ENCODE measurements at places on chromosomes 5 and 9.

DNA sequence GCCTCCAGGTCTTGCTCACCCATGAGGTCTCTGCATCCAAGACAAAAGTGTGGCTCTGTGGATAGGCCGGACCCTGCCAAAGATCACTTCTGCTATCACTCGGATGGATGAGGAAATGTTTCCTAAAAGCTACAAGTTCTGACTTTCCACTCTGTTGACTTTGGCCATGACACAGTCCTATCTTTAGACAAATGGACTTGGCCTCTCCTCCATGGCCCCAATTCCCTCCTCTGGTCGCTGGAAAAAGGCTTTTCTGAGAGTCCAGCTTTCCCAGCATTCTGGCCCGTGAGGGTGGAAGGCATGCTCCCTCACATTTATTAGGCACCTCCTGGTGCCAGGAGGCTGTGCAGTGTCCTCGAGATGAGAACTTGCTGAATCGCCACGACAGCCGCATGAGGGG lies 83.1 kb downstream of the COL27A1 start:
- DNase-seq: no peak

- DNase-seq: no peak
Observed at GRCh38 chr5:122180146-122180712, 50.9 kb downstream of the ZNF474 start.

DNA sequence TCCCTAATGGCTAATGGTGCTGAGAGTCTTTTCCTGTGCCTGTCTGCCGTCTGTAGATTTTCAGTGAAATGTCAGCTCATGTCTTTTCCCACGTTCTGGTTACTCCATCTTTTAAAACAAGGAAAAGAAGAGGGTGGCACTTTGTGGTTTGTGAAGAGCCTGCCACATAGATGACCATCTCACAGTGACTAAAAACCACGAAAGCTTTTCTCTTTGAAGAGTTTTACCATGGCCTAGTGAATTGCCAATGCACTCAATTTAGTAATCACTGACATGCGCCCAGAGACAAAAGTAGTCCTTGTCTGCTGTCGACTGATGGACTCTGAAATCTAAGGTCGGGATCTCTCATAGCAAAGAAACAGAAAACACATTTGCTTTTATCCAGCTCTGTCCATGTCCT lies 50.4 kb downstream of the SPATA31C2 start:
- DNase-seq: no peak

GRCh38 chr9:72363236-72363635 lies 1.8 kb downstream of the ZFAND5 start:
- DNase-seq: no peak

DNA sequence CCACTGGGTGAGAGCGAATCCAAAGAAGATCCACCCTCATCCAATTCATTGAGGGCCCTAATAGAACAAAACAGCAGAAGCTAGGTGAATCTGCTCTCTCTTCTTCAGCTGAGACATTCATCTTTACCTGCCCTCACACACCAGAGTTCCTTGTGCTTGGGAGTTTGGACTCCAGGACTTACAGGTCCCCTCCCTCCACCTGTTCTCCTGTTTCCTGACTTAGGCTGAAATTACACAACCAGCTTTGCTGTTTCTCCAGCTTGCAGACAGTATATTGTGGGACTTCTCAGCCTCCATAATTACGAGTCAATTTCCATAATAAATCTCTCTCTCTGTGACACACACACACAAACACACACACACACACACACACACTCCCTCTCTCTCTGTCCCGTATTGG lies 19.1 kb downstream of the TMEM171 start:
- no peak for DNase-seq

DNA sequence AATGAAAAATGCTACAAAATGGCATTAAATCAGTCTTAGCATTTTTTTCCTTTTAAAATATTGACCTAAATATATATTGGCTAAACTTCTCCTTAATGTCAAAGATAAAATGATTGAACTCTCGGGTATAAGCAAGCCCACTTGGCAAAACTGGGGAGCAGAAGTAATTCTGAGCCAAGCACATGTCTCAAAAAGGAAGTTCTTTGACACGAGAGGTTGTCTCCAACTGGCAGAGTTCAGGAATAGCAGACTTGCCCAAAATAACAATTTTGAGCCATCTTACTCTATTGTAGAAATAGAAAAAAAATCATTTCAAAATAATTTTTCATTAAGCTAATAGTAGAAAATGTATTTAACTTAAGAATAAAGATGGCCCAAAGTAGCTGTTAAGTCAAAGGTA lies 10.4 kb upstream of the MLLT3 start:
- no peak for DNase-seq

DNA sequence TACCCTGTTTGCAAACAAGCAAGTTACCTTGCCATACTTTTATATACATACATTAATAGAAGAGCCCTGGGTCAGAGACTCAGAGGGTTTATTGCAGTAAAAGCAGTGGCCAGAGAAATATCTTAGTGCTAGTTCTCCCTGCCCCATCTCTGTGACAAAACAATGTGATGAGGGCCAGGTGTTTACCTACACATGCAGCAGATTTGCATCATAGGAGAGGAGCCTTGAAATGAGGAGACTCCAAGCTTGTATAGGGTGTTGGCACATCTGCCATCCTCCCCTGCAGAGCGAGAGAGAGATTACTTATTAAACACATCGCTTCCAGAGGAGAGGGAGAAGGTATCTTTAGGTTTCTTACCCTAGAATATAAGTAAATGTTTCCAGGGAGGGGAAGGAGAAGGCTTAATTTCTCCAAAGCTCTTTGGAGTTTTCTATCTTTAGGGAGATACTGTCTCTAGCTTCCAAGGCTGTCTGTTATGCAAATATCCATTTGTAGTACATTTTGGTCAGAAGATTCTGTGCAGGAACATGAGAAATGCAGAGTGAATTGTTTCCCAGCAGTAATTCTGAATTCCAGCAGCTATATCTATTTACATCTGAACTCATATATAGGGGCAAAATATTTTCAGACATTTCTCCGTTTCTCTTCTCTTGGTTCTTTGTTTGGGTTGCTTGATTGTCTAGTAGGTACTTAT lies 15.7 kb downstream of the FER start:
- DNase-seq: no peak

GRCh38 chr9:18976221-18976708 lies 56.7 kb downstream of the SAXO1 start:
- DNase-seq: no peak

DNA sequence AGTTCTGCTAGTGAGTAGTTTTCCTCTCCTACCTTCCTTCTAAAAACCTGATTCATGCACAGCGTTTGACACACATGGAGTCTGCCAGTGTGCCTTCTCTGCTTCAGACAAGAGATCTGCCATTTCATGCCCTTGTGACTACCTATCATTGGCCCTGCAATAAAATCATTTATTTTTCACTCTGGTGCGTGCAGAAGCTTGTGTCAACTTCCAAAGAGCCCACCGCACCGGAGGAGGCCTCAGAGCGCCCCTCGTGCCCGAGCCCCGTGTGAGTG lies 13.7 kb downstream of the HNRNPH1 start:
- no peak for DNase-seq

GRCh38 chr5:14193496-14193895 lies 50.4 kb downstream of the TRIO start:
- no peak for DNase-seq

GRCh38 chr9:1388216-1388615 lies 338.1 kb downstream of the DMRT2 start:
- DNase-seq: no peak

DNA sequence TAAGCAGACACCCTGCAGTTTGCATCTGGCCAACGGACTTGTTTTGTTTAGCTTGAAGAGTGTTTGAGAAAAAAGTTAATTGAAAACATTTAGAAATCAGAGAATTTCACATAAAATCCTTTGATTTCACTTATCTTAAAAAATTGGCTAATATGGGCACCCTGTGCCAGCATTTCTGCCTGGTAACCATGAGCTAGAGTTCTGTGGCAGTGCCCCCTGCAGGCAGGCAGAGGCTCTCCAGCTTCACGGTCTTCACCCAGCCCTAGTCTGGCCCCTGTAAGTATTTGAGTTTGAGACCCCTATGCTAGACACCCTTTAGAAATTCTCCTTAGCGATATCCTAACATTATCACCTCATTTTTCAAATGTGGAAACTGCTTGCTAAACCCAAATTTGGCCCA lies 18.8 kb upstream of the FANCC start:
- DNase-seq: no peak

DNA sequence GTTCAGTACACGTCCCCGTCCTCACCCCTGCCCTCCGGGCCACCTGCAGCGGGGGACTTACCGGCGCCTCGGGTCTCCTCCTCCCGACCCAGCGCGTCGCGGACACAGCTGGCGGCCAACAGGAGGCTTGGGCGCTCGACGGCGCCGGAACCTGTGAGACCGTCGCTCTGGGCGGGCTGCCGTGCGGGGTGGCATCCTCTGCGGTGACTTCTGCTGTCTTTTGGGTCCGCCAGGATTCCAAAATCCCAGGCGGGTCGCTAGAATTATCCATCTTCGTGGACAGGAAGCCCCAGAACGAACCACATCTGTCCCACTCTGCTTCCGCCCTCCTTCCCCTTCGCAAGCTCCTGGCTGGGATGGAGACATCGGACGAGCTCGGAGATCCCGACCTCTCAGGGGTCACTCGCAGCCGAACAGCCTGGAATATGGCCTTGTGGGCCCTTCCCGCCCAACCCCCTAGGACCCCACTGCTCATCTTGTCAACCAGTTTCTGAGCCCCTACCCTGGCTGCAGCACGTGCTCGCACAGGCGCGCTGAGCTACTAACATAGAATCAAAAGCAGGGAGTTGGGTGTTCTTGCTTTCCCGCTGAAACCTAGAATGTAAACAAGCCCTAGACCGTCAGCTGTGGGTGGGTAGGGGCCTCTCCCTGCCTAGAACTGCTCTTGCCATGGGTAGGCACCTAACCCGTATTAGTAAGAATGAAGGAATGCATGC lies 947 bp upstream of the MARCHF3 start:
- DNase-seq: peak; percentile 13

- no peak for DNase-seq
Observed at GRCh38 chr5:120576588-120576987, 112.5 kb downstream of the PRR16 start.

- no peak for DNase-seq
Observed at GRCh38 chr9:107175041-107175440, 108.0 kb upstream of the RAD23B start.

GRCh38 chr9:1083325-1083913 lies 33.3 kb downstream of the DMRT2 start:
- DNase-seq: no peak

- DNase-seq: no peak
Observed at GRCh38 chr5:30867711-30868110, 325.8 kb upstream of the CDH6 start.

GRCh38 chr5:146321571-146321970 lies 17.1 kb upstream of the POU4F3 start:
- DNase-seq: no peak

GRCh38 chr5:133063965-133064364 lies 12.2 kb downstream of the HSPA4 start:
- no peak for DNase-seq

GRCh38 chr5:67659288-67659687 lies 462.7 kb upstream of the CD180 start:
- no peak for DNase-seq

GRCh38 chr5:146948666-146949065 lies 70.1 kb upstream of the PPP2R2B start:
- DNase-seq: no peak

- DNase-seq: no peak
Observed at GRCh38 chr5:115766608-115767007, 49.9 kb downstream of the CDO1 start.

- DNase-seq: peak; percentile 60
Observed at GRCh38 chr5:134138416-134139376, 24.2 kb downstream of the TCF7 start.

DNA sequence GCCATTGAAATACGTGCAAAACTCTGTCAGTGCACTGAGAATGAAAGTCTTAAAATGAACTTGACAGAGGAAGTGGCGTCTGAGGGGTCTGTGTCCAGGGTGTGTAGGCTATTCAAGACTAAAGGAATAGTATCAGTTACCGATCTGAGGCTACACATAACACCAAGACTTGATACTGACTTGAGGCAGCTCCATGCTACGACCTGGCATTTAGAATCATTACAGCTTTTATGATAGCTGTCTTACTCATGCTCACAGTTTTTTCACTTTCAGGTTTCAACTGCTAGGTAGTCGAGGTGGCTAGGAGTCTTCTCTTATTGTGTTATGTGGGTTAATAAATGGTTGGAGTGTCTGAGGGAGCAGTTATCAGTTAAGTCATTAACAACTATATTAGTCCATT lies 92.8 kb upstream of the SLCO6A1 start:
- DNase-seq: no peak

GRCh38 chr9:97954550-97954989 lies 16.6 kb upstream of the HEMGN start:
- peak; percentile 65 for DNase-seq

DNA sequence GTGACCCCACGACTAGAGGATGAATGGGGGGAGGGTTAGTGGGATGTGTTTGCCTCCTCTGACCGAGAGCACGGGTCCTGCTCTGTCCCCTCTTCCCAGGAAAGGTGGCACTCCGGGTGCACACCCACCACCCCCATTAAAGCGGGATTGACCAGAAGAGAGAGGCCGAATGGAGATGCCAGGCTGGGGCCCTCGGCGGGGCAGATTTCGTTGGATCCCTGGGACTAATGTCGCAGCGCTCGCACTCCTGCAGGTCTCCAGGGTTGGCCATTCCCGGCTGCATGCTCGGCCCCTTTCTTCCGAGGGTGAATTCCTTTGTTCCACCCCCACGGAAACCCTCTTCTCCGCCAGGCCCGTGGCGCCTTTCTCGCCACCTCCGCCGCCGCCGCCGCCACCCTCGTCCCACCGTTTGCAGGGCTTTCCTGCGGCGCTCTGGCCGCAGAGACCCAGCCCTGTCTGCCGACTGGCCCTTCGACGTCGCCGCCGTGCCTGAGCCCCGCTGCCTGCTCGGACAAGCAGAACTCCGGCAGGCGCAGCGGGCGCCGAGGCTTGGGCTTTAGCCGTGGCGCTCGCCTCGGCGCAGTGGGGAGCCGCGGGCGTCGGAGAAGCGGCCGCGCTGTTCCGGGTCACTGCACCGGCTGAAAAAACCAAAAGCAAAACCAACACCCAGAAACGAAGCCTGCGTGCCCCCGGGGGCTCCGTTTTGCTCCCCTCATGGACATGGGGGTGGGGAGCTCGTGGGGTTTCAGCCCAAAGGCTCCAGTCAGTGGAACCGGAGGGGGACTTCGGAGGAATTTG lies 11.8 kb downstream of the LMX1B start:
- DNase-seq: no peak

GRCh38 chr9:4269872-4270271 lies 30.0 kb downstream of the GLIS3 start:
- DNase-seq: no peak

- no peak for DNase-seq
Observed at GRCh38 chr9:120377268-120378159, 202.5 kb downstream of the CDK5RAP2 start.

DNA sequence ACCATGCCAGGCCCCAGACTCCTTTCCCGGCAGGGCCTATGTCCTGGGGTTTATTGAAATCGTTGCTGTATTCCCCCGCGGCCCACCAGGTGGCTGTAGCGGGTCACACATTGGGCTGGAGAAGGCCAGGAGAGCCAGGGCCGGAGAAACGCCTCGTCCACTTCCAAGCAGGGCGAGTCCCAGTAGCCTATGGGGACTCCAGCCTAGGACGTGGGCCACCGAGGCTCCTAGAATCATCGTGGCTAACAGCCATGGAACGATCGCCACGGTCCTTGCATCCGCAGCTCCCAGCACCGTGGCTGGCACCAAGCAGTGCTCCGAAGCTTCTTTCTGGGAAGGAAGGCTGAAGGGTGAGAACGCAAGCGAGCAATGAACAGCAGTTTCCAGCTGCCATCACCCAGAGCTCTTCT lies 87.7 kb downstream of the ENTREP1 start:
- DNase-seq: no peak

GRCh38 chr5:3024126-3024525 lies 272.6 kb upstream of the IRX2 start:
- DNase-seq: no peak

- no peak for DNase-seq
Observed at GRCh38 chr9:126902210-126902609, 12.4 kb upstream of the RALGPS1 start.
